ENCODE measurements at places on chromosomes 2 and 18.

DNA sequence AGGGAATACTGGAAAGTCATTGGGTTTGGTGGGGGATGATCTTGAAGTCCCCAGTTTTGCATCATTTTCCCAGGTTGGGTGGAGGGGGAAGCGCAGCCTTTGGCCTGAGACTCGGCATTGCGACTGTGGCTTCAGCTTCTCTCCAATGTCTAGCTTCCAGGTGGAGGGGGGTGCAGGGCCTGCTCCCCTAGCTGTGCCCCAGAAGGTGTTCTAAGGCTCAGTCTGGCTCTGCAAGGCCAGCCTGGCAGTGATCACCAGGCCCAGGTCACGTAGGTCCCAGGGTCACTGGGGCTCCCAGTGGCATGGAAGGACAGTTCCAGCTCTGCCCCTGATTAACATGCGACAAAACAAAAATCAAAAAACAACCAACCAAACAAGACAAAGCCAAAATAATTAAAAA lies 56.9 kb upstream of the HAAO start:
- no peak for DNase-seq

DNA sequence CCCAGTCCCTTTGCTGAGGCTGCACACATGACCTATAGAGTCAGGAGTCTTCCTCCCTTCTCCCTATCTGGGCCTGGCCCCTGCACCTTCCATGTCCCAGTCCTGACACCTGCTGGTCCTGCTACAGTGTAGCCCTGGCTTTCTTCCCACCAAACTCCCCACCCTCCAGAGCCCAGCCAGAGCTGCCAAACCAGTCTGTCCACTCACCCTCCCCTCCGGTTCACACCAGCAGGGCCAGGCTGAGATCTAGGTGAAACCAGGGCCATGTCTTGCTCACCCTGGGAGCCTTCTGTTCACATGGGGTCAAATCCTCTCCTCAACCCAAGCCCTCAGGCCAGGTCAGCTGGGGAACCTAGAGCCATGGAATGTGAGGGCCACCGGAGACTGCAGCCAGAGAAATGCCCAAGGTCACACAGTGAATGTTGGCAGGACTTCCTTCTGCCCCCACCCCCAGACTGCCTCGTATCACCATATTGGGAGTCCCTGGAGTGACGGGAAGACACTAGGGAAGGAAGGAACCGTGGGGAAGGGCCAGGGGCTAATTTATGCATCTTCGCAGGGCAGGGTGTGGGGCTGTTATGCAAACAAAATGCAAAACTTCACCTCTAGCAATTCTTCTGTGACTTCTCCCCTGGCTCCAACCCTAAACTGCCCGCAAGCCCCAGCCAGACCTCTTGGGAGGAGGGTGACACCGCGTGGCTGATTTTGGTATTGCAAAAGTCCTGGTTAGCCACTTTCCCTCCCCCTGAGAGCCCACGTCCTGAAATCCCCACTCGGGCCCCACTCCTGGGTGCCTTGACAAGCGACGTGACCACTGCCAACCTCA lies 14.6 kb downstream of the TNS1 start:
- DNase-seq: peak; percentile 68

DNA sequence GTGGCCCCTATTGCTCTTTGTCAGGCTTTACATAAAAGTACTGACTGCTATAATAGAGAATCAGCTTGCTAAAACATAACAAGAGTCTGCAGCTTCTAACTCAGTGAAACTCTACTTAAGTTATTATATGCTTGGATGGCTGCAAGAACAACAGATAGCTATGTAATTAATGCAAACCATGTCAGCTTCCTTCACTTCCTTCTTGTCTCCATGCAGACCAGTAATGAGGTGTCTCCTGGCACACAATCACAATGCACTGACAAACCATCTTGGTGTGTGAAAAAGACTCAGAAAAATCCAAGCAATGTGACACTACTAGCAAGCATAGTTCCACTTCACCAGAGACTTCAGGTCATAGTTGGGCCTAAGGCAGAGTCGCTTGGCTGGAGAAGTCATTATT lies 2068.9 kb upstream of the PIK3C3 start:
- DNase-seq: no peak

GRCh38 chr2:67824186-67824585 lies 238.6 kb downstream of the C1D start:
- no peak for DNase-seq

- DNase-seq: no peak
Measured at GRCh38 chr2:224135881-224136280, 96.8 kb upstream of the SERPINE2 start.

GRCh38 chr2:236702657-236703372 lies 133.2 kb downstream of the ACKR3 start:
- no peak for DNase-seq

- no peak for DNase-seq
Measured at GRCh38 chr2:74081030-74081762, 66.5 kb downstream of the BOLA3 start.

GRCh38 chr2:175624785-175625184 lies 377.3 kb downstream of the LNPK start:
- DNase-seq: no peak

DNA sequence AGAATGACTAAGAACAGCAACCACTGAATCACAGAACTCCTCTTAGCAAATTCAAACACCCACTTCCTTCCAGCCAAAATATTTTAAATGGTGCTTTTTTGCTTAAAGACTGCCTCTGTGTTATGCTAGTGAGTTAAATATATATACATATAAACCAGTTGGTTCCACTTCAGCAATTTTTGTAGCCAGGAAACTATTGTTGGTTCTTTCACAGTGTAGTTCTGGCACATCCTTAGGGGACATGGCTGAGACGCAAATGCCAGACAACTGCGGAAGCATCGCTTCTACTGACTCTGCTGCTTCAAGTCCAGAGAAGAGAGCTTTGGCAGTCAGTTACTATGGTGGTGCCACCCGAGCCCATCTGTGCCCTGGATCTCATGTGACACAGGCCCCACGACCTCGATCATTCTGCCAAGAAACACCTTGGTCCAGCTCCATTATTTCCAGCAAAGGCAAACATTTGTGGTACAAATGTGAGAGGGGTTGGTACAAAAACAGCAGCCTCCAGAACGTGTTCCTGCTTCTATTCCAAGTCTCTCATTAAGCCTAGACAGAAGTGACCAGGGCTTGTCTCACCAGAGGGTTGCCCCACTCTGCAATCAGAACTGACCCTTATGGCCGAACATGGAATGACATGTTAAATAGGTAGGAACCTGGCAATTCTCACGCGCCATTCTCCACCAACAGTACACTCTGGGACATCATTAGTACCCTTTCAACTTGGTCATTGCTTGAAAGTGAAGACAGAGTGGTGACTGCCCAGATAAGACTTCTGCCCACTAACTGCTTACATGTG lies 117.8 kb upstream of the NRP2 start:
- DNase-seq: no peak

- DNase-seq: no peak
Measured at GRCh38 chr2:239253264-239253663, 147.6 kb downstream of the HDAC4 start.

DNA sequence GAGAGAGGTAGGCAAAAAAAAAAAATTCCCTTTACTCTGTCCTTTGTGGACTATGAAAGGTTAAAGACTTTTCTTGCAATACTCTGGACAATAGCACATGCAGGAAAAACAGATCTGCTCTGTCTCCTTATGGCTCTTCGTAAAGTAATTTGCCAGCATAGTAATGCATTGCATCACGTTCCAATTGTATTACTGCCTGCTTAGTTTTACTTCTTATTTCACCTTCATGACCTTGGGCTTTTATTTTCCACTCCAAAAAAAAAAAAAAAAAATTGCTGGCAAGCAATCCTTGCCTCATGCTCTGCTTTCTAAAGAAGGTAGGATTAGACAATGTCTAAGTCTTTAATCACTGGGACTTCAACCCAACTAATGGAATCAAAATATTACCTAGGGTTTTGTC lies 1802.7 kb downstream of the SUCLG1 start:
- no peak for DNase-seq

DNA sequence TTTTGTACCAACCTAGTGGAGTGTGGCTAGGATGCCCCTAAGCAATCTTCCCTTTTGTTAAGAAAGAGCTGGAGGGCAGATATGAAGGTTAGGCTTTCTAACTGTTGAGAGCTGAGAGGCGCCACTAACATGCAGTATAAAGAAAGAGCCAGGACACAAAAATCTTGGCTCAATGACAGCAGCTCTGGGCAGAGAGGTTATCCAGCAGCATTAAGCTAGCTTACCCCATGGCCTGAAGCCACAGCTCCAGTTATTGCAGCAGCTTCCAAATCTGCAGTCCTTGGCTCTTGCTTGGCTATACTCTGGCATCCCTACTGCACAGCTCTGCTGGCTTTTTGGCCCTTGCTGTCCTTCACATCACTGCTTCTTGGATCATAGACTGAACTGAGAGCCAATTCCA lies 213.4 kb downstream of the GPD2 start:
- DNase-seq: no peak

DNA sequence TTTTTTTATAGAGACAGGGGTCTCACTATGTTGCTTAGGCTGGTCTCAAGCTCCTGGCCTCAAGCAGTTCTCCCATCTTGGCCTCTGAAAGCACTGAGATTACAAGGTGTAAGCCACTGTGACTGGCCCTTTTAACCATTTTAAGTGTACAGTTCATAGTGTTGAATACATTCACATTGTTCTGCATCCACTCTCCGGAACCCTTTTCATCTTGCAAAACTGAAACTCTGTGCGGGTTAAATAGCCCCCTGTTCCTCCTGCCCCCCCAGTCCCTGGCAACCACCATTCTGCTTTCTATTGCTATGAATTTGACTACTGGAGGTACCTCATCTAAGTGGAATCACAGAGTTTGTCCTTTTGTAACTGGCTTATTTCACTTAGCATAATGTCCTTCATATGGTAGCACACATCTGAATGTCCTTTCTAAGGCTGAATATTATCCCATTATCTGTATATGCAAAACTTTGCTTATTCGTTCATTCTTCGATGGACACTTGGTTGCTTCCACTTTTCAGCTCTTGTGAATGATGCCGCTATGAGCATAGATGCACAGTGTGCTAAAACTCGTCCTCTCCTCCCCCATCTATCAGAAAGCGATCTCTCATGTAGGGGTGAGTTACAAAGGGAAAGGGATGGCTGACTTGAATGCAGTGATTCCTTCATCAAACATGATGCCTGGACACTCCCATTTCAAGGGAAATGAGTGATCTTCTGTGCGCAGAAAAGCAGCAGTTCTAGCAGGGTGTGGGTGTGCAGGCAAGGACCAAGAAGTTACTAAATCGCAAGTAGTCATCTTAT lies 30.2 kb downstream of the CABLES1 start:
- DNase-seq: no peak

GRCh38 chr2:54565551-54565950 lies 109.4 kb downstream of the SPTBN1 start:
- DNase-seq: no peak

- no peak for DNase-seq
Measured at GRCh38 chr18:72180689-72181088, 363.5 kb downstream of the CBLN2 start.

DNA sequence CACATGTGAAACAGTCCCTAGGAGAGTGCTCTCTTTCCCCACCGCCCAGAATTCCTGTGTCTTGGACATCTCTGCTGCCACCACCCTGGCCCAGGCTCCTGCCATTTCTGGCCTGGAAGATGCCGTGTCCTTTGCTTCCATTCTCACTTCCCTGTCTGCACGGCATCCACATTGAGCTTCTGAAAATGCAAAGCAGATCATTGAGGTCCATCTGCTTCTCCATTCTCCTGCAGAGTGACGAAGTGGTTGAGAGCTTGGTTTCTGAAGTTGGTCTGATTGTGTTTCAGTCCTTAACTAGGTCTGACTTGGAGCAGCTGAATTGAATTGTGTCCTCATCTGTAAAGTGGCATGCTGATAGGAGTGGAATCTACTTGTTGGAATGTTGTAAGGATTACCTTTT lies 98.7 kb upstream of the MGAT5 start:
- DNase-seq: no peak

DNA sequence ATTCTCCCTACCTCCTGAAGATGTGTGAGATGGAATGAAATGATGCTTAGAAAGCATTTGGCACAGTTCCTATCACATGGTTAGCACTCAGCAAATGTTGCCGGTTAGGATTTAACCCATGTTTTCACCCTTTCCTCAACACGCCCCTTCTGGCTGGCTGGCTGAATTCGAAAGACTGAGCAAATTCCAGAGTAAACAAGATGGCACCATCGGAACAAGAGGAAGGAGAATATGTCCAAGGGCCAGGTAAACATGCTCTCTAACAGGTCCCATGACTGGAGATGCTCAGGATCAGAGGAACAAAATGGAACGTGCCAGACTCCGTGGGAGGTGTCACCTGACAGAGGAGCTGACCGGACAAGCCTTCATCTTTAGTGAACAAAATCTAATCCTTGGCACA lies 145.6 kb downstream of the ANKRD44 start:
- no peak for DNase-seq

DNA sequence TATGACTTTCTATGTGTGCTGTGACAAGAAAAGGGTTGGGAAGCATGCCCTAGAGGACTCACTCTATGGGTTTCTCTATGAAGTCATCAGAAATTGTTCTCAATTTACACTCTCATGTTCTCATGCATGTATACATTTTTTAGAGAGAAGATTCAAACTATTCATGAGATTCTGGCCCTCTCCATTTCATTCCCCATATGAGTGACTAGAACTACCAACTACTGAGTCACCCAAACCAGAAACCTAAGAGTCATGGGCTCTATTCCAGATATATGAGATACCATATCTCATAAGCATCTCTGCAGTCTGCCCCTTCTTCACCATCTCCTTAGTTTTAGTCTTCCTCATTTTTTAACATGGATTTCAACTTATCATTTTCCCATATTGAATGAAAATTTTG lies 87.7 kb downstream of the EXOC6B start:
- no peak for DNase-seq

DNA sequence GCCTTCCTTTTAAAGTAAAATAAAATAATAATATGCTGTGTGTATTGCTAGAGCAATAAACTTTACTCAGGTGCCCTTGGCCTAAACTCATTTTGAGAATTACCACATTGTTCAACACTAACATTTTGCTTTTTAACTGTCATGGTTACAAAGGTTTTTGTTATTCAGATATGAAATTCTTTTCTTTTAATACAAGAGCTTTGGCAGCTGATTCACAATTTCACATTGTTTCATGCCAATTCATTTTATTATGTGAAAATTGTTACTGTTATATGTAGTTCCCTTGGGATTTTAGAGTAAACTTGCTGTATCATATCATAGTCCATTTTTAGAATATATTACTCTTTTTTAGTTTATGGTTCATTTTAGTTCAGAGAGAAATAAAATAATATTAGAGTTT lies 65.8 kb upstream of the ZNF804A start:
- no peak for DNase-seq

DNA sequence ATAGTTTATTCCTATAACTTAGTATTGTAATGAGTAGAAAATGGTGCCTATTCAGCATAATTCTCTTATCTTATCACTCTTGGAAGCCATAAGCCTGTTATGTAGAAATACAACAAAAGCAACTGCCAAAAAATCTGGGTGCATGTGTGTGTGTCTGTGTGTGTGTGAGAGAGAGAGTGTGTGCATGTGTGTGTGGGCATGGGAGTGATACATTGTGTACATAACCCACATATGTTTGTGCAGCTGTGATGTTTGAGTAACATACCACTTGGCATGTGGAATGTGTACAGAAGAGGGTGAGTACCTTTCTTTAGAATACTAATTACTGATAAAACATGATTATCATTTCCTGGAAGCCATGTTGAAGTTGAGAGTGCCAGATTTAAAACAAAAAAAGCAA lies 642.3 kb upstream of the SYT4 start:
- no peak for DNase-seq

All from LoVo (cell line).